Stimulated activated CD4-positive, alpha-beta T cell treated with anti-CD3 and anti-CD28 coated beads, Interleukin-15, amount 100 ng/mL, for 1 hour (primary cell): ENCODE measurements at places on chromosomes 3 and 15.

- no peak for DNase-seq
These were observed 11.6 kb downstream of the ATOSA start for GRCh38 chr15:52667597-52667996.

DNA sequence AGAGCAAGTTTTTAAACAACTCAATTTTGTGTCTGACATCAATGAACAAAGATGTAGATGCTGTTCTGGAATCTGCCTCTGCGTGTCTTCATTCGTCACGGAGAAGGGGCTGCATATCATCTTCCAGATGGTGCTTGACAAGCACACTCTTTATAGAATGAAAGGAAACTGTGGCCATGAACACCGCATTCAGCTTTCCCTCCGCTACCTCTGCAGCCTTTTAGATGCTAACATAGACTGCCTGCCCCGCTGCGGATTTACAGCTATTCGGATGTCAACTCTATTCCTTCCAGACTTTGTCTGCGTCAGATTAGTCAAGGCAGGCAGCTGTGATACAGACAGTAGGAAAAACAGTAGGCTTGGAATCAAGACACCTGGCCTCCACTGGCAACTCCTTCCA, 232.9 kb downstream of the TJP1 start:
- DNase-seq, result no peak

- DNase-seq, result no peak
These were observed at the start of gene CPEB1 for GRCh38 chr15:82647045-82647834. TSS of gene CPEB1 (minus strand) at chr15:82647363. CDS start at chr15:82628459, 18,904 bp downstream.

- DNase-seq, result no peak
These were observed 40.2 kb upstream of the FAM107A start for GRCh38 chr3:58617338-58617761.

DNA sequence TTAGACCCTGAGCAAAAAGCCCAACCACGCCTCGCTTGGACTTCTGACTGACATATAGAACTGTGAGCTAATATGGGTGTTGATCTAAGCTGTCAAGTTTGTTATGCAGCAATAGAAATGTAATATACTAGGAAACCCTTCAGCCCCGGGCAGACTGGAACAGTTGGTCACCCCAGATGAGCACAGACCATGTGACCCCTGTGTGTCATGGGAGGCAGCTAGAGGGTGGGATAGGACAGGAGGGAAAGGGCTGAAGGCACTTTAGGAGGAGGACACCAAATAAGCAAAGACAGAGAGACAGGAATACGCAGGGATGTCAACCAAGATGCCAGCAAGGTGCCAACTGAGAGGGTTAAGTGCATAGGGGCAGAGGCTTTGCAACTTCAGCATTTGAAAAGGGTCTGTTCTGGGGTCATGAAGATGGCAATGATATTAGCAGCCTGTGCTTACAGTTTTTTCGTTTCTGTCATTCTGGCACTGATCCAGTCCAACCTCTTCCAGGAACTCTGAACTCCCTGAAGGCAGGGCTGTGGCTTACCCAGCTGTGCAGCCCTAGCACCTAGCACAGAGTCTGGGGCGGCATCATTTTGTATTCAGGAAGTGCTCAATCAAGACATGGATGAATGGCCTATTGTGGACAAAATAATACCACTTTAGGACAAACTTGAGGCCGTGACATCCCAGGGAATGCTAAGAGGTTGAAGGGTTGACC, 51.4 kb downstream of the HES1 start:
- DNase-seq, result no peak

GRCh38 chr3:71042759-71043158, 540.8 kb downstream of the FOXP1 start:
- no peak for DNase-seq

GRCh38 chr3:126082362-126083137, 1.4 kb downstream of the SLC41A3 start:
- DNase-seq, result no peak

GRCh38 chr3:72839057-72839456, 9.2 kb downstream of the SHQ1 start:
- DNase-seq, result no peak

GRCh38 chr3:149013726-149014125, 22.4 kb downstream of the GYG1 start:
- DNase-seq, result no peak

GRCh38 chr3:98787181-98787580, 24.0 kb downstream of the ST3GAL6 start:
- DNase-seq, result no peak

DNA sequence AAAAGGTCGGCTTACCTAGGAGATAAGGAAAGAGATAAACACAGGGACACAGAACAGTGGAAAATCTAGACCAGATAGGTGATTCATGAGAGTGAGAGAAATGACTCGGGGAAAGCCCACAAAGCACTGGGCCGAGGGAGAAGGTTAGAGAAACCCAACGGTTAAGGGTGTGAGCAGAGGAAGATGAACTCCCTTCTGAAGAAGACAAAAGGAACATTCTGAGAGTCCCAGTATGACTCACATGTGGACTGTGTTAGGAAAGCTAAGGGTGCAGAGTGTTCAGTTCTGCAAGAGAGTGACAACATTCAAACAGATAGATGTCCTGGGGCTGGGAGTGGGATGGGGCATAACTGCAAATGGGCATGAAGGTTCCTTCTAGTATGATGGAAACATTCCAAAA, 83.0 kb downstream of the CNTN3 start:
- no peak for DNase-seq

GRCh38 chr3:71763426-71763825, 9.8 kb downstream of the GPR27 start:
- DNase-seq, result no peak

DNA sequence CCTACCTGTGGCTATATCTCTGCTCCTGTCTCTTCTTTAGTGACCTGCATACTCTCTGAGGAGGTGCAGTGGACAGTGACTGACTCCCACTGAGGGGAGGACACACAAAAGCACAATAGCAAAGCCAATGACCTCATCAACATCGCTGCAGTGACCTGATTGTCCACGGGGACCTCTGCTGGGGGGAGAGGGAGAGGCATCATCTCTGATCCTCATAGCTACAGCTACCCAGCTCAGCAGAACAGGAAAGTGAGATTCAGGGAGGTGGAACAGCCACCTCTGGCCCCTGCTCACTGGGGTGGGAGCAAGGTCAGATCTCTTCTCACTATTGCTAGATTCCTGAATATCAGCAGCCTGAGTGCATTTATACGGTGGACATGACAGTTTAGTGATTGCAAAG, 179.2 kb downstream of the ATP10A start:
- no peak for DNase-seq

GRCh38 chr3:18888370-18888769, 259.9 kb upstream of the KCNH8 start:
- DNase-seq, result no peak

DNA sequence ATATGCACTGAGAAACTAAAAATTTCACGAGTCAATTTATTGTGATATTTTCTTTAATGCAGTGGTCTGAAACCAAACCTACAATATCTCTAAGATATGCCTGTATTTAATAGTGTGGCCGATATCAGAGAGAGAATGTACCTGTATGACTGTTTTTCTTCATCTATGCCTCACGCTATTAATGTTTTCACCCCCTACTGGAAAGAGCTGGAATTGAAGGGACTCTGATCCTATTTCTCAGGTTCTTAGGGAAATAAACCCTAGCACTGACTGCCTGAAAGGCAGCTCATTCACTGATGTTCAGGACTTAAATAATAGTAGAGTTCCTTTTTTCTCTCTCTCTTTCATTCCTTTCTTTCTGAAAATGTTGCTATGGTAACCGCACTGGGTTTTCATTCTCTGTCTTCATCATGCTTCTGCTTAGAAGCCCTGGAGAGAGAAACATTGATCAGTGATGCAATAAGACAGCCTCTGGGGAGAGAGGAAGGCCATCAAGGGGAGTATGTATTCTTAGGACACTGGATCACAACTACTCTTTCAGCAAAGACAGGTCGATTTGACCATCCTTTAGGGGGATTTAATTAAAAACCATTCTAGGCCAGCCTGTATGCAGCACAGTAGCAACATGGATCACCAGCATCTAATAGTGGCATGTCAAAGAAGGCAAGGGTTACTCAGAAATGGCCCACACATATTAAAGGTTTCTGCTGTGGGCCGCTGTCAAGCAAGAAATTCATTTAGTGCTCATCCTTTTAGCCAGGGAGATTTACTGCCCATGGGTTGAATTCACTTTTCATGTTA, 1135.7 kb downstream of the IGSF11 start:
- no peak for DNase-seq

DNA sequence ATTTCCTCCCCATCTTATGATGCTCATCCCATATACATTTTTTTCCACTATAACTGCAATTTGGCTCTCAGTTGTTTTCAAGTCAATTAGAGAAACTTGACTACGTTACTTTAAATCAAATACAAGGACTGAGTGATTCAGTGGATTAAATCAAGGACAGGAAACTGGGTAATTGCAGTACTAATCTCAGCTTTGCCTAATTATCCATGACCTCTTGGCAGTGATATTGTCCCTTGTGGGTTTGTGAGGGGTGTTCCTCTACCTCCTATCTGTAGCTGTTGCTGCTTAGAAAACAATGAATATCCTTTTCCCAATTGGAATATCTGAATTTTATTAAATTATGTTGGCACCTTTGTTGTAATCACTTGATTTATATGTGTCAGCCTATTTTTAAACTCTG, 79.4 kb downstream of the ZPLD1 start:
- DNase-seq, result no peak

GRCh38 chr15:50224606-50225005, 40.9 kb downstream of the HDC start:
- DNase-seq, result no peak

DNA sequence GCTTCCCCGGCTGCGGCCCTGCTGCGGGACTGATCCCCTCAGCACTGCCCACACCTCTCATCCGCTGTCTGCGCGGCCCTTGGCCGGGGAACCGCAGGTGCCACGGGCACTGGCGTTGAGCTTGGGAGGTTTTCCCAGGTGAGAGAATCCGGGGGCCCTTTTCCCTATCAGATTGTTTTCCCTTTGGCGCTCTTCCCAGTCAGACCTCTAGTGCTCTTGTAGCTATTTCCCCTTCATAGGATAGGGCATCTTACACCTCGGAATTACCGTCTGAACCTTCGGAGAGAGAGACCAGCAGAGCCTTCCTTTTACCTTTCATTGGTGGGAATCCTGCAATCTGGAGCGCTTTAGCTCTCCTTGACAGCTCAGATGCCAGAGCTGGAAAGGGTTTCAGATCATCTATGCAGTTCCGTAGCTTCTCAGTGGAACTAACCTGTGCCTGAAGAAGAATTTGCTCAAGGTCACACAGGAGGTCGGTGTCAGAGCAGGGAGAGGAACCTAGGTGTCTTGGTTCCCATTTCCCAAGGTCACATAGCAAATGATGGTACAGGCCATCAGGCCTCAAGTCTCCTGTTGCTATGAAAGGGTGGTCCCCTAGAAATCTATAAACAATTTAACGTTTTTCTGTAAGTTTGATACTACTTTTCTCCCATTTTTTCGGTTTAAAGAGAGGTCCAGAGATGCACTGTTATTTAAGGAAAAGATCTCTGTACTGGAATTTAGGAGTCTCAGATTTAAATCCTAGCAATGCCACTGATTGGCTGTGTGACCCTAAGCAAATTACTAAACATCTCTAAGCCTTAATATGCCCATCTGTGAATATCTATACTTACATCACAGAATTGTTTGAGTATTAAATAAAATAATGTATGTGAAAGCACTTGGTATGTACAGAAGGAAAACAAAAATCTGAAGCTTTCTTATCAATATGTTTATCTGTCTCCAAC, 916 bp downstream of the IDH3A start:
- DNase-seq, result no peak

DNA sequence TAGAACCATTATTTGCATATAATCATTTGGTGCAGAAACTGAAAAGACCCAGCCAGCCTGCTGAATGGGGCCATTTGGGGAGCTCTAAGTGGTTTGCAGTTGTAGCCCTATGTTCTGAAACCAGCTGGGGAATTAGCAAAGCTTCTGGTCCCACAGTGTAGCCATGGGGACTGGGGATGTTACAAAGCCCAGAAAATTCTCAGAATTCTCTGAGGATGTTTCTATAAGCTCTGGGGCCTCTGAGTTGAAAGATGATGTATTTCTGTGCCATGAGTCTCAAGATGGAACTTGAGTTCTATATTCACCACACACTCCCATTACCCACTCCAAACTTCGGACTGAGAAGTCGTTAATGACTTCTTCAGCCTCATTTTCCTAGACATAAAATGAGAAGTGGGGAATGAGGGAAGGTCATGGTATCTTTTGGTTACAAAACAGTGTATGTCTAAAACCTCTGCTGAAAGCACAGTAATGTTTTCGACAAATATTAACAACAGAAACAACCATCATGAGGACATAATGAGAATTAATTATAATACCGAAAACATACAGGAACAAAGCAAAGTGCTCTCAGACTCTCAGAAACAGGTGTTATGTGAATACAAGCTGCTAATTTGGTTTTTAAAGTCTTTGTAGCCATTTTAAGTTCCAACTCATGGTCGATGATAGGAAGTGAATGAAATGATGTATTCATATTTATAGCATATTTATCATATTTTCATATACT, 89.4 kb downstream of the RFTN1 start:
- no peak for DNase-seq
